ENCODE measurements at places on chromosomes 6 and 20.

- DNase-seq: no peak
Observed at GRCh38 chr6:159127701-159128100, 41.5 kb upstream of the FNDC1 start.

DNA sequence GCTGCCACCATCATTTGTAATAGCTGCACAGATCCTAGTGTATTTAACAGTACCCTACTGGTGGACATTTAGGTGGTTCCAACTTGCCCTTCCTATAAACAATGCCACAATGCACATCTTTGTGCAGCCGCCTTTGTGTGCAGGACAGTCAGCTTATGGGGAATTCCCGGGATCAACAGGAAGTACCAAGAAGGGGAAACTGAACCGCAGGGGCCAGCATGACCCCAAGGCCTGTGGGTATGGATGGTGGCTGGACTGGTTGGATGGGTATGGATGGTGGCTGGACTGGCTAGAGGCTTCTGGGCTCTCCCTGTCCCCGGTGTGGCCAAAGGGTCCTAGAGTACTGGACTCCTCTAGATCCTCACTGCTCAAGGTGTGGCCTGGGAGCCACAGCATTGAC, 46.7 kb downstream of the CEBPB start:
- DNase-seq: no peak

- DNase-seq: no peak
Observed at GRCh38 chr6:67689329-67689728, 945.8 kb upstream of the ADGRB3 start.

- no peak for DNase-seq
Observed at GRCh38 chr20:7155282-7155681, 387.8 kb downstream of the BMP2 start.

- no peak for DNase-seq
Observed at GRCh38 chr6:99026135-99026534, 78.4 kb upstream of the FBXL4 start.

DNA sequence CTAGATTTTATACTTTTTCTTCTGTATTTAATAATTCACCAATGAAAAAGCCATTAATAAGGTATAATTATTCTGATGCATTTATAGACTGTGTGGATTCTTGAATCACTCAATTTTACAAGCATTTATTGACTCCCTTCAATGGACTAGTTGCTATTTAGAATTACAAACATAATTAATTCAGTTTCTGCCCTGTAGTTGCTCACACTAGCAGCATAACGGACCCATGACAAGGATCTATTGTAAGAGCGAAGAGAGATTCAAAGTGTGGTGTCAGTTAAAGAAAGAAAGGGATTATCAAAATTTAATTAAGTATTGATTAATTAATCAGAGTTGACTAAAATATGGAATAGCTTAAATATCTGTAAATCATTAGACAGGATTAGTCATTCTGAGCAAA, 602.6 kb upstream of the PTCHD4 start:
- DNase-seq: no peak

GRCh38 chr6:153085239-153085638, 45.8 kb downstream of the RGS17 start:
- DNase-seq: no peak

Data from CMK (cell line).